Cardiac fibroblast (primary cell): ENCODE measurements at places on chromosomes 7 and 10.

- no peak for DNase-seq
These were observed 39.6 kb upstream of the SP8 start for GRCh38 chr7:20826243-20826642.

- DNase-seq, result no peak
These were observed 195.4 kb upstream of the AOAH start for GRCh38 chr7:36919738-36920137.

DNA sequence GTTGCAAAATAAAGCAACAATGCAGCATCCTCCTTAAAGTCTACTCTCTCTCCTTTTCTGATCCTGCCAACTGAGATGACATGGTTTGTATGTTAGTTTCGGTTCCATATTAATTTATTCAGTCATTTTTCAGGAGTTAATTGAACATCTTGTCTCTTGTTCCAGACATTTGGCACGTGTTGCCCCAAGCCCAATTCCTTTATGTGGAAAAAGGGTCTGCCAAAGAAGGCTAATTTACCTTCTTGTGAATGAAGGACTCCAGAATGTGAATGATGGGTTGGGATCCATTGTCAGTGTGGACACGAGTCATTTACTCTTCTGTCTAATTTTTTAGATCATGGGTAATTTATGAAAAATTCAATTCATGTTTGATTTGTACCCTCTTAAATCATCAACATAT is 350.9 kb upstream of the LRGUK start:
- no peak for DNase-seq

DNA sequence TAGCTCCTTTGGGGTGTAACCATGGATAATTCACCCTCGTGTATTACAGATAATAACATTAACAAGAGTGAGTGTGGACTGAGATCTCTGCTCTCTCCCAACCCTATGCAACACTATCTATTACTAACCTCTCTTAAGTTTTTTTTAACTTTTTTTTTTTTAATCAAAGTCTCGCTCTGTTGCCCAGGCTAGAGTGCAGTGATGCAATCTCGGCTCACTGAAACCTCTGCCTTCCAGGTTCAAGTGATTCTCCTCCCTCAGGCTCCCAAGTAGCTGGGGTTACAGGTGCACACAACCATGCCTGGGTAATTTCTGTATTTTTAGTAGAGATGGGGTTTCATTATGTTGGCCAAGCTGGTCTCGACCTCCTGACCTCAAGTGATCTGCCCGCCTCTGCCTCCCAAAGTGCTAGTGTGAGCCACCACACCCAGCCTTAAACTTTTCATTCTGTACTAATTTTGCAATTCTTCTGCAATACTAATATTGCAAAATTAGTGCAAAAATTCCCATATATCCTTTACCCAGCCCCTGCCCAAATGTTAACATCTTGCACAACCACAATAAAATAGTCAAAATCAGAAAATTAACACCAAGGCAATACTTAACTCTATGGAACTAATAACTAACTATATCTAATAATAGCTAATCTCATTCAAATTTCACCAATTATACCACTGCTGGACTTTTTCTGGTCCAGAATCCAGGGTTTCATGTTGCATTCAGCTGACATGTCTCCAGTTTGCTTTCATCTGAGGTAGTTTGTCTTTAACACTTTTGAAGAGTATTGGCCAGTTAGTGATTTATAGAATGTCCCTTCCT is 66.5 kb upstream of the TCF7L2 start:
- DNase-seq, result no peak

GRCh38 chr7:34158368-34159153 is 253.2 kb downstream of the BMPER start:
- DNase-seq, result no peak

DNA sequence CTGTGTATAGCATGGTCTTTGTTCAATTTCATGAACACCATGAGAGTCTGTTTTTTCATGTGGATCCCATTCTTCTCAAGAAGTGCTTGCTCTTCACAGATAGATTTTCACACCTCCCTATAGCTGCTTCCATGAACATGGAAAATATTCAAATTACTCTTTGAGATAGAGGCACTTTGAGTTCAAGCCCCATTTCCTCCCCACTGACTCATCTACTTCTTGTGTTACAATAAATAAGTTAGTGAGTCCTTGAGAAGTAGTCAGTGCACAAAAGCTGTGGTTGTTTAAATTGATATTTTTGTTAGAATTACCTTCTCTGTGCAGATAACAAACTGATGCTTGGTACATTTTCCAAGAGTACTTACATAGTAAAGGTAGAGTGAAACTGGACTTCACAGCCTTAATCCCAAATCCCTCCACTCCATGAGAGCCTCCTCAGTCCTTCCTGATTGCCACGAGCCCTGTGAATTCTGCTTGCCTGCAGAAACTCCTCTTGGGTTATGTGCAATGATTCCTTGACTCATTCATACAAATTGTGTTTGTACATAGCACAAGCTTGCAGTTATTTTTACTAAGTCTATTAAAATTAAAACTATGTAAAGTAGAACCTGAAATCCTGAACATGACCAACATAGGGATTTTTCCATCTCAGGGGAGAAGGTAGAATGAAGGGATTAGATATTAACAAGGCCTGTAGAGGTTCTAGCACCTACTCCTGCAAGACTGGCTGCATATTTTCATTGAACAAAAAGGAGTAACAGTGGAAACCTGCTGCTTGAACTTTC is 496.2 kb downstream of the TNS3 start:
- no peak for DNase-seq

GRCh38 chr7:40437936-40438634 is 303.3 kb downstream of the SUGCT start:
- peak; percentile 58 for DNase-seq
